ENCODE measurements at places on chromosomes 13 and 19.

DNA sequence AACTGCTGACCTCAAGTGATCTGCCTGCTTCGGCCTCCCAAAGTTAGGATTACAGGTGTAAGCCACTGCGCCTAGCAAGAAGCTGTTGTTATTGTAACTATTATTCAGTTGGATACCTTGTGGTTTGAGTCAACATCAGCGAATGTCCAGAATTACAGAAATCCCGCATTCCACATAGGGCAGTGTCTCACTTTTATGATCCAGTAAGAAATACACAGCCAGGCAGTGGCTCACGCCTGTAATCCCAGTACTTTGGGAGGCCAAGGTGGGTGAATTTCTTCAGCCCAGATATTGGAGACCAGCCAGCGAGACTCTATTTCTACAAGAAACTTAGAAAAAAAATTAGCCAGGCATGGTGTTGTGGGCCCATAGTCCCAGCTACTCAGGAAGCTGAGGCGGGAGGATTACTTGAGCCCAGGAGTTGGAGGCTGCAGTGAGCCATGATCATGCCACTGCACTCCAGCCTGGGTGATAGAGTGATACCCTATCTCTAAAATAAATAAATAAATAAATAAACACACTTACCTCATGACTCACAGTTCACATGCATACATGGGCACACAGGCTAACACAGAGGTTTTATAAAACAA is 43.8 kb downstream of the SPTBN4 start:
- no peak for DNase-seq

GRCh38 chr13:74620308-74620707 is 486.1 kb upstream of the KLF12 start:
- DNase-seq = no peak

- no peak for DNase-seq
Measured at GRCh38 chr19:54248016-54248601, 5.5 kb upstream of the LILRA6 start.

- peak; percentile 47 for DNase-seq
Measured at GRCh38 chr13:49635599-49636433, 7.5 kb downstream of the ARL11 start.

- DNase-seq = no peak
Measured at GRCh38 chr19:43678512-43679261, 8.7 kb upstream of the PLAUR start.

GRCh38 chr13:21435687-21436151 is 23.4 kb downstream of the ZDHHC20 start:
- peak; percentile 4 for DNase-seq

GRCh38 chr19:23527797-23528196 is 132.5 kb upstream of the ZNF91 start:
- no peak for DNase-seq

DNA sequence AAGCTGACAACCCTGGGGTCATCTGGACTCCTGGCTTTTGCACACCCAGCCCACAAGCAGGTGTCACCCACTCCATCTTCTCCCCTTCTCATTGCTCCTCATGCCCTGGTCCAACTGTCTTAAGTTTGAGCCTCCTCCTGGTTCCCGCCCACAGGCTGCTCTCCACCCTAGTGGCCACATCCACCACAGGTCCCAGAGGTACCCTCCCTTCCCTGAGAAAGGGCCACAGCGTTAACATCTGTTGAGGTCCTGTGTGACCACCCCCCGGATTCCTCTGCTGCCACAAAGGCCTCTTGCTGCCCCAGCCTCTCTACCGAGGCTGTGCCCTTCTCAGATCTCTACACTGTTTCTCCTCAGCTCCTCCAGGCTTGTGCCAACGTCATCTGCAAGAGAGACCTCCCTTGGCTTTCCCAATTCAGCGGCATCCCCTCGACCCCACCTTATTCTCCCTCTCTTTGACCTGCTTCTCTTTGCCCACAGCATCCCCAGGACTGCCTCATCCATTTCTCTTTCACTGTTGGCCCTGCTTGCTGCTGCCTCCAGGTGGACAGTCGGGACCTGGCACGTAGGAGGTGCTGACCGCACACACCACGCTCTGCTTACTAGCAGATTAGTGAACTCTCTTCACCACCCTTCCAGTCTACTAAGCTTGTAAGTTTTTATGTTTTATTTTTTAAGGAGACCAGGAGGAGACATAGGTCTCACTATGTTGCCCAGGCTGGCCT is 33.3 kb downstream of the SUGP2 start:
- no peak for DNase-seq

- no peak for DNase-seq
Measured at GRCh38 chr19:48296963-48297734, 27.3 kb downstream of the ZNF114 start.

DNA sequence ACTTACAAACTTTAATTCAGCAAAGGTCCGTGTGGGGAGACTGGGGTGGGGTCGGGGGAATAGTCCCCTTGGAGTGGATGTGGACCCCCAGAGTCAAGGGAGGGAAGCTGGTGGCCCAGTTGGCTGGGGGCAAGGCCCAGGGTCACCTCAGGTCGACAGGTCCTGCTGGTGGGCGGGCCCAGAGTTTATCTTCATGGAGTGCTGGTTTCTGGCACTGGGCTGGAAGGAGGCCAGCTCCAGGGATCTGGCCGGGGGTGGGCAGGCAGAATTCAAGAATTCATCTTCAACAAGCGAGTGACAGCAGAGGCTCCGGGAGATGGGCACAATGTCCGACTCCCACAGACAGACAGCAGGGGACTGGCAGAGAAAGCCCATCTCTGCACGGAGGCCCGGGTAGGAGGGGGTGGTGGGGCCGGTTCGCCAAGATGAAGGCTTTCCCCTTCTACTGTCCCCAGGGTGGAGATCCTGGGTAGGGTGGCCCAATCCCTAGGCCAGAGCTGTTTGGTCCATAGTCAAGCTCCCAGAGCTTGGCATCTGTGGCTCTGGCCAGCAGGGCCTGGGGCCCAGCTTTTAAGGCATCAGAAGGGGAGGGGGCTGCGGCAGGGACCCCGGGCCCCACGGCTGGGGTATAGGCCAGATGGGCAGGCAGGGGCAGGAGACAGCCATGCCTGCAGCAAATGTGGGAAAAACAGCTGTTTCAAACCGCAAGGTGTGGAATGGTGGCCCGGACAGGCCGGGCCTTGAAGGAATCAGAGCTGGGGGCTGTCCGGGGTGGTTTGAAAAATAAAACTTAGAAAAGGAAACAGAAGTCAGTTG is 622 bp upstream of the FDX2 start:
- DNase-seq = no peak

DNA sequence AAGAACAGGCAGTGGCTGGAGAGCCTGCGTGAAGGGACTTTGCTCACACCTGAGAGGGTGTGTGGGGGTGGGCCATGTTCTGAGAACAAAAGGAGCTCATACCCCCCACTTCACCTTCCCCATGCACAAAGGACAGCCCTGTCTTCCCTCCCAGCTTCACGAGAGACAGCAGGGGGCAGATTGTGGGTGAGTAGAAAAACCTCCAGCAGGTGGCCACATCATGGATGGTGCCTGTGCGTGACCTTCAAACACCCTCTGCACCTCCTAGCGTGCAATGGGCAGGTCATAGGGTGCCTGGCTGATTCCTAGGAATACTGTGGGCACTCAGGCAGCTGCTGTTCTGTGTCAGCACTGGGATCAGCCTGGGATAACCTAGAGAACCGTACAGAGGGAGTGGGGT is 36.3 kb upstream of the PSG9 start:
- no peak for DNase-seq

DNA sequence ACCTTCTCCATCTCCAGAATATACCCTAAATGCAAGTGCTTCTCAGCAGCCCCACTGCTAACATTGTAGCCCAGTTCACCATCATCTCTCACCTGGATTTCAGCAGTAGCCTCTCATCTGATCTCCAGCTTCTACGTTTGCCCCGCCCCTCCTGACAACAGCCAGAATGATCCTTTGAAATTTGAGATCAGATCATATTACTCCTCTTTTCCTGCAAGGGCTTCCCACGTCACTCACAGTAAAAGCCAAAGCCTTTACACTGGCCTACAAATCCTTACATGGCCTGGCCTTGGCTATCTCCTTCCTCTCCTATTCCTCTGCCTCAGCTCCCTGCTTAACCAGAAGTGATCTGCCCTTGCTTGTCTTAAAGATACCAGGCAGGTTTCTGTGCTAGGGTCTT is 94.3 kb upstream of the NBEA start:
- peak; percentile 48 for DNase-seq

DNA sequence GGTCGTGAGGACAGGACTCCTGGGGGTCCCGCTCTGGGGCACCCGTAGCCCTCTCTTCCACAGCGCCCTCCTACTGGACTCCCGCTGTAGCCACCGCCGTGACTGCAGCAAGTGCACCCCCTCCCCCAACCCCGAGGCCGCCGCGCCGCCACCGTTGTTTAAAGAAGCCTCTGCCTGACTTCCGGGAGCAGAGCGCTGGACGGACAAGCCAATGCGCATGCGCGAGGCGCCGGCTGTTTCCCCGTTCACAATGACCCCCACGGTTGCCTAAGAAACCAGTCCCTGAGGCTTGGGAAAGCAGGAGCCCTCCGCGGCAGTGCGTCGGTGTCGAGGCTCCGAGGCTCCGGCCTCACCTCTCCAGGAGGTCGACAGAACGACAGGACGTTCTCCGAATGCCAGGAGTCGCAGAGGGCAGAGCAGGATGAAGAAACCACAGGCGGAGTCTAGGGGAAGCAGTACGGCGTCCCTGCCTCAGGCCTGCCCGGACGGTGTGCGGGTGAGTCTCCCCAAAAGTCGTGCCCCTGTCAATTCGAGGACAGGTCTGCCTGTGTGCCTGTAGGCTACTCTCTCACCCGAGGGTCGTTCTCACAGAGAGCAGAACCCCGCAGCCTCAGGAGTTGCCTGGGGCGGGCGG is 70.5 kb upstream of the ZNF420 start:
- DNase-seq = peak; percentile 86

DNA sequence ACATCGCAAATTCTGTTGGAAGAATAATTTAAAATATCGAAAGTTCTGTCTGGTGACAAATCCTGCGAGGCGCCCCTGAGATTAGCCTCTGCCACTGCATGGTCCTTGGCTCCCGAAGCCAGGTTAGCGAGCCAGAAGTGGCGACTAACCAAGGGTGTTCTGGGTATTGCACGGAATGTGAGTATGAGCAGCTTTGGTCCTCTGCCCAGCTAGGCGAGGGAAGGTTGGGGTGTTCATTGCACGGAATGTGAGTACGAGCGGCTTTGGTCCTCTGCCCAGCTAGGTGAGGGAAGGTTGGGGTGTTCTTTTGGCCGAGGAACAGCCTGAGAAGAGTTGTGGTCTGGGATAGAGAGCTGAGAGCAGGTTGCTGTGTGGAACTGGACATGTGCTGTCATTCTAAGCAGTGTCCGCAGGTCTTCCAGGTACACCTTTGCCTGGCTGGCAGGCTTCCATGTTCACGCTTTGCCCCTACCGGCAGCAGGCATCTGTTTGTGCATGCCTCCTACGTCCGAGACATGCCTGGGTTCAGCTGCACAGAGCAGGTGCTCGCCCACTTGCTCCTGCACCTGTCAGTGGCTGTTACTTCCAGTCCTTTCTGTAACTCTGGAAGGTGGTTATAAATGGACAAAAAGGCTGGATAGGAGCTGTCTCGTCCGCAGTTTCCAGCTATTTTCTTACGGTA is 18.3 kb upstream of the TEX29 start:
- no peak for DNase-seq

DNA sequence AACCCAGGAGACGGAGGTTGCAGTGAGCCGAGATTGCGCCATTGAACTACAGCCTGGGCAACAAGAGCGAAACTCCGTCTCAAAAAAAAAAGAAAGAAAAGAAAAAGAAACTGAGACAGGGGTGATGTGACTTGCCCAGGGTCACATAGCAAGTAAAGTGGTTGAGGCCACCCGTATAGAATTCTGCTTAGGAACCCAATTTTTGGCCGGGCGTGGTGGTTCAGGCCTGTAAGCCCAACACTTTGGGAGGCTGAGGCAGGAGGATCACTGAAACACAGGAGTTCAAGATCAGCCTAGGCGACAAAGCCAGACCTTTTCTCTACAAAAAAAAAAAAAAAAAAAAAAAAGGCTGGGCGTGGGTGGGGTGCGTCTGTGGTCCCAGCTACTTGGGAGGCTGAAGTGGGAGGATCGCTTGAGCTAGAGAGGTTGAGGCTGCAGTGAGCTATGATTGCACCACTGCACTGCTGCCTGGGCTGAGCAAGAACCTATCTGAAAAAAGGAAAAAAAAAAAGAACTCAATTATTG is 1.3 kb downstream of the SNRPA start:
- peak; percentile 31 for DNase-seq

GRCh38 chr13:20492641-20493040 is 33.0 kb downstream of the CRYL1 start:
- peak; percentile 34 for DNase-seq

DNA sequence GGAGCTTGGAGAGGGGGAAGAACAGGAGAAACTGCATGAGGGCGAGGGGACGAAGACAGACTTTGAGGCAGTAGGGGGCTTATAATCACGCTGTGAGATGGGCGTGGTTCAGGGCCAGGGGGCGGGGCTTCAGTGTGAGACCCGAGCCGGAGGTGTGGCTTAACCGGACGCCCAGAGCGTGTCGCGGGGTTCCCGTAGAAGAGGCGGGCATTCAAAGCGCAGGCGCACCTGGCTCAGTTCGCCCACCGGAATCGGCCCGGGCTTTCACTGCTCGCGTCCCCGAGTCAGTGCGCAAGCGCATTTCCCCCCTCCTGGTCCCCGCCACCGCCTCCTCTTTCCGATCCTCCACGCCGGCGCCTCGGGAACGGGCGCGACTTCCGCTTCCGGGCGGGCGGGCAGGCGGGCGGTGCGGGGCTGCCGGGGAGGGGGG is 225 bp upstream of the ZNF865 start:
- DNase-seq = peak; percentile 99

GRCh38 chr19:8552810-8553209 is 24.4 kb downstream of the MYO1F start:
- DNase-seq = peak; percentile 41

- DNase-seq = no peak
Measured at GRCh38 chr19:8900421-8900820, 68.2 kb downstream of the MBD3L1 start.

DNA sequence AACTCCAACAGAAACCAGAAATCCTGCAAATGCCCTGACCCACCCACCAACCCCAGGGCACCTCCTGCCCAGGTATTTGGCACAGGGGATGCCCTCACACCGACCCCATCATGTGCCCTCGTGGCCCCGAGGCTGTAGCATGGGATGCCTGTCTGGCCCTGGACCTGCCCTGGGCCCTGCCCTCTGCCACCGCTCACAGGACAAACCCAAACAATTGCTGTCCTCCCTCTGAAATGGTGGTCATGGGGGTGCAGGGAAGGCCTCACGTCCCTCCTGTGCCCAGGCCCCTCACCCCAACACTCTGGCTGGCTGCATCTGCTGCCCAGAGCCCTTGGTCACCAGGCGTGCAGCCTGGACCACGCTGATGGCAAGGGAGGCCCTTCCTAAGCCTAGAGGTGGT is 2.1 kb upstream of the ZNF181 start:
- DNase-seq = no peak

- no peak for DNase-seq
Measured at GRCh38 chr19:47572635-47573034, 313 bp downstream of the ZNF541 start.

- DNase-seq = no peak
Measured at GRCh38 chr19:55626350-55626749, 2.0 kb upstream of the ZNF784 start.

- DNase-seq = no peak
Measured at GRCh38 chr13:36713887-36714286, 40.1 kb downstream of the SERTM1 start.

GRCh38 chr19:7846155-7846646 is 16.2 kb downstream of the EVI5L start:
- DNase-seq = no peak

- no peak for DNase-seq
Measured at GRCh38 chr13:105702441-105702840, 833.0 kb downstream of the EFNB2 start.

Measured in ELF-1 (cell line).